CD4-positive, alpha-beta T cell (primary cell): ENCODE measurements at places on chromosomes 5 and 9.
A peak's percentile ranks its signal among the peaks of the same experiment; 100 is the strongest.

DNA sequence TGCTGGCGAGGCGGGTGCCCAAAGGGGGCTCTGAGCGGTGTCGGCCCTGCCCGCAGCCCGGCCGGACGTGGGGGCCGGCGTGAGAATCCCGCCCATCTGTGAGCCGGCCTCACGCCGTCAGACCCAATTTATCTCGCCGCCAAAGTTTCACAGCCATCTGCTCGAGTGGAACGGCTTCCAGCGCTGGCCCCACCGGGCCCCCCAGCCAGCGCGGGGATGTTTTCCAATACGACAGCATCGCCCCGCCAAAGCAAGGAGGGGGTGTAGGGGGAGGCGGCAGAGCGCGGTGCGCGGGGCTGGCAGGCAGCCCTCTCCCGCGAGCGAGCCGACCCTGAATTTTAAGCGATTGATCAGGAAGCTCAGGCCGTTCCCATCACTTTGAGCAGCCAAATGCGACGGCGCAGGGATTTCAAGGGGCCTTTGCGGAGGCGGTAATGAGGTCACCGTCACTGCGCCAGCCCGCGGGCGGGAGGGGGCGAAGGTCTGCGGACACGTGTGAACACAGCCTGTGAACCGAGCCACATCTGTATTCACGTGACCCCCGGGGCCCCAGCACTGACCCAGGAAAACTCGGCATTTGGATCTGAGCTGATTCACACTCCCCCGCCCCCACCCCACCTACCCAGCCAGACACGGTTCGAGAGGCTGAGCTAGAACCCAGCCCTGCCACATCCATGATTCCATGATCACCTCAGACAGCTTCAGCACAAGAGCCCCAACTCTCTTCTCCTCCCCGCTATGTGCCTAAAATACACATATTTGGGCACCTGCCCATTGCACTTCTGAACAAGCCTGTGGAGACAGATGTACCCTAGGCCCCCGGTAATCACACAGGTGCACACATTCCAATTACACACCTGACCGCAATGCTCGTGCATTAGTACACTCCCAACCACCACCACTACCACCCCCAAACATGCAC is 47.8 kb upstream of the PSD2 start:
- DNase-seq = peak; percentile 45

GRCh38 chr5:108398964-108399363 is 17.1 kb upstream of the FBXL17 start:
- DNase-seq = no peak

DNA sequence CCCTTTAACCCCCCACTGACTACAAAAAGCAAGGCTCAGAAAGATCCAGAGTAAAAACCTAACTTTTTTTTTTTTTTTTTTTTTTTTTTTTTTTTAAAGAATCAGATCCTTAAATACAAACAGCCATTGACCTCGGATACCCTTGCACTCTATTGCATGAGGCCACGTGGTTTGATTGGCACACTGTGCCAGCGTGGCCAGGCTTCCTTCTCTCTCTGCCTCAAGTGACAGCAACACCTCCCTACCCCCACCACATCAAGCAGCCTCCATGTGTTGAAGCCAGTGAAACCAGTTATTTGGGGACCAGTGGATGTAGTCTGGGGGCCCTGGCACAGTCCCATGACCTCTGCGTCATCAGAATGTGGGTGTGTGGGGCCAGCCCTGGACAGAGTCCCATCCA is 71.4 kb downstream of the OTULIN start:
- no peak for DNase-seq

DNA sequence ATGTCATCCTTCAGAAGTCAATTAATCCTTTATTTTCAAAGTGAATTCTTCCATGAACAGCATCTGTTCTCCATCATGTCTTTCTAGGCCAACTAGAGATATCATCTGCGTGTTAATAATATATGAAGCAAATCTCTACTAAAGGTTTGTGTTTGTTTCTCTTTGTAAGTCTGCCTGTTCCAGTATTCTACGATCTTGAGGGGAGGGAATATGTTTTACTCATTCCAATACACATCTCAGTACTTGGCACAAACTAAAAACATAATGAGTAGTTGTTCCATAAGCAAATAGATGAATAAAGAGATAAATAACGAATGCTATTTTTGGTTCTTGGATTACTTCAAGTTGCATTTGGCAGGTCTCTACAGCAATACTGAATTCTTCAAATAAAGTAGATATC is 470.7 kb upstream of the GRIN3A start:
- DNase-seq = no peak

DNA sequence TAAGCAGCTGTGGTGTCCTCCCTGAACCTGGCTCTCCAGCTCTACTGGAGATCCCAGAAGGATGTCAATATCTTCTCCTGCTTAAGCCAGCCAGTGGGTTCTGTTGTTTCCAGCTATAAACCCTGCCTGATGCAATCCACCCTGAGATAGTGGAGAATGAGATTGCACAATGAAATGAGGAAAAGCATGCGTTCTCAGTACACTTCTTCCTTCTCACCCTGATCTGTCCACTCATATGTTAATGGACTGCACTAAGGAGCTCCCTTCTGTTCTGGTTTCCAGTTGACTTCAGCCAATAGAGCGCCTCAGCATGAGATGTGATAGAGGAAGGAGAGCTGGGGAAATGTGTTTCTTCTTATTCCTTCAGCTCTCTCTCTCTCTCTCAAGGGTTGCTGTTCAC is 40.0 kb upstream of the CDH6 start:
- no peak for DNase-seq
